ENCODE measurements at places on chromosomes 7 and 10.

DNA sequence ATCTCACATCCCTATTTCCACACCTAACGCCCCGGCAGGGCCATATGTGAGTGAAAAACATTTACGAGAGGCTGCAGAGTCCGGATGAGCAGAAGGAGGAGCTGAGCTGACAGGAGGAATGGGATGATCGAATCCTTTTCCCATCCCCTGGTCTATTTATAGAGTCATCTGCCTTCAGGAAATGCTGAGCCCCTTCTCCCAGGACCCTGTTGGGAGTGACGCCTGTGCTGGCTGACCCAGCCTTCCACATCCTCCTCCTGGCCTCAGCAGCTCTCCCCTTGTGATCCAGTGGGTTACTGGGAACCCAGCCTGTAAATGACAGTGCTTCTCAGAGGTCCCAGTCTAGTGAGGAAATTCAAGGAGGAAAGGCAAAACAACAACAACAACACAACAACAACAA, 16.6 kb downstream of the DENND2A start:
- DNase-seq = no peak

GRCh38 chr7:104927055-104927454, 87.0 kb upstream of the KMT2E start:
- DNase-seq = no peak

DNA sequence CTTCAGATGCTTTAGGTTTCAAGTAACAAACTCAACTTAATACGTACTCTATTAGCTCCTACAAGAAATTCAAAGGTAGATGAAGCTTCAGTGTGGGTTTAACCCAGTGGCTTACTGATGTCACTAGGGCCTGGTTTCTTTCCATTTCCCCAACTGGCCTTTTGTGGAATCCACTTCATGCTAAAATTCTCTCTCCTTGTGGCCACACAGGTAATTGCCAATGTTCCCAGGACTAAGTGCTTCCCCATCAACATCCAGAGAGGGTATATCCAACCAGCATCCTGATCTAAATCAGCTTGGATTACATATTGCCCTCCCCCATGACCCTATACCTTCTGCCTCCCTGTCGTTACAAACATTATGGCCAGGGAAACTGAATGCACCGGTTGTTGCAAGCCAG, 10.7 kb downstream of the FBXL13 start:
- DNase-seq = no peak

GRCh38 chr10:75592791-75593643, 161.6 kb downstream of the LRMDA start:
- DNase-seq = no peak

- DNase-seq = no peak
Observed at GRCh38 chr10:7085913-7086589, 324.8 kb downstream of the SFMBT2 start.

DNA sequence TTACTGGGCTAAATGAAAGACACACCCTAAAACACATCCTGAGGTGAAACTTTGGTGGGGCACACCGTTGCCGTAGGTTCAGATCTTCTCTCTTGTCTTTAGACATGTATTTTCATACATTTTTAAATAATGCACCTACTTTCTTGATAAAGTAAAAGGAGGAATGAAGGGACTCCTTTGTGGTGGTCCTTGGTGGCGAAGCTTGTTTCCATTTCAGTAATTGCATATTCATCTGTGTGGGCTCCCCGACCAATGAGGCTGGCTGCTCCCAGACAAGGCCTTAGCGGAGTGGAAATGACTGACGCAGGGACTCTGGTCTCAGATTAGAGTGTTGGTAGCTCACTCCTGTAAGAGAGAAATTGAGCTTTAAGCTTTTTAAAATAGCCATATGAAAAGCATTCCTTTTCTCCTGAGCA, 815 bp downstream of the CCSER2 start:
- peak; percentile 78 for DNase-seq

DNA sequence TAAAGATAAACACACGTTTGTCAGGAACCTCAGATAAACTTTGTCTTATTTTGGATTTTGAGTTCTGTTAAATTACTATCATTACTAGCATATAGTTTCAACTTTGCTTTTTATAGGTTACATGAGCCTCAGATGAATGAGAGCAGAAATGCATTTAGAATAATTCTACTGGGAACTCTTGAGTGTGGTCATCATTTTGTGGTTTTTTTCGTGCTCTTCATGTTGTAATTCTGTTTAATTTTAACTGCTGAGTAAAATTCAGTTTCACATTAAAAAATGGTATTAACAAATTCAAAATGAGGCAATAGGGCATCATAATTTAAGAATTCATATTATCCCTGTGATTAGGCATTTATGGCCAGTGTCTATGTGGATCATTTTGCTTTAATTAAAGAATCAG, 72.9 kb downstream of the GNAI1 start:
- DNase-seq = no peak

- DNase-seq = peak; percentile 37
Observed at GRCh38 chr7:2572101-2572842, 13.5 kb downstream of the IQCE start.

DNA sequence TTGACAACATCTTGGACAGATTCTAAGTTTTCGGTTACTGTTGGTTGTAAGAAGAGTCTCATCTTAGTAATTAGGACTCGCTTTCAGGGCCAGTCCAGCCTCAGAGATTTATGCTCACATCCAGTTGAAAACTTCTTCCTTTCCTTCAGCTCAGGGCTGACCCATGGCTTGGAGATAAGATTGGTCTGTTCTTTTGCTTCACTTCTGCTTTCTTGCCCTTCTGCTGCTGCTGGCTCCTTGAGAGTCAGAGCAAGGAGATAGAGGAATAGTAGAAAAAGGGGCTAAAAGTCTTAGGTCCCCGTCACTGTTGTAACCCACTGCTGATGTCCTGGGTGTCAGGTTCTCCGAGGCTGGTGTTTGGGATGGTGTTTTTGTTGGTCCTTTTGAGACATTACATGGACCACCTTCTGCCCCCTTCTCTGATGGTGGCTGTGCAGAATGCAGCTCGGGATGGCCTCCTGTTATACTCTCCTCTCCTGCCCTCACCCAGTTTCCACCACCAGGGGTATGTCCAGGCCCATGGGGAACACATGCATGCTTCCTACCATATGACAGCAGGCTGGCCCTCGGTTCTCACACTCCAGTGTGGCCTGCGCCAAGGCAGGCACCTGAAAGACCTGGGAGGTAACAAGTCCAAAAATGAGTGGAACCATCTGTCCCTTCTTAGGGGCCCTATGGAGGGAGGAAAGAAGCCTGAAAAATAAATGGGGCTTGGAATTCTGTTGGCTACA, 67.8 kb upstream of the PCBD1 start:
- no peak for DNase-seq

- no peak for DNase-seq
Observed at GRCh38 chr7:132386201-132386681, 190.0 kb downstream of the PLXNA4 start.

GRCh38 chr10:48684463-48684791, 246 bp upstream of the WDFY4 start:
- no peak for DNase-seq

DNA sequence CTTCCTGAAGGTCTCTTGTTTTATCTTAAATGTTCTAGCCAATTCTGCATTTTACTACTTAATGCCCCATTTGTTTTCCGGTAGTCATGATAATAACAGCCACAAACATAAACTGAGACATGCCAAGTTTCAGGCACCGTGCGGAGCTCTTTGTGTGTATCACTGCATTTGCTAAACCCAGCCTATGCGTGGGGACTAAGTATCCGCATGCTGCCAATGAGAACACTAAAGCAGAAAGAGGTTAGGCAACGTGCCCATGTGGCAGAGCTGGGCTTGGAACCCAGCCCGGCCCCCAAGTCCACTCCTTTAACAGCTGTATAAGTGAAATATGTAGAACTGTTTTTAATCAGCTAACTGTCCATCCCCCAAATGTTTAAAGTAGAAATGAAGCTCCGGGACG, 54.1 kb downstream of the SLIT1 start:
- no peak for DNase-seq

DNA sequence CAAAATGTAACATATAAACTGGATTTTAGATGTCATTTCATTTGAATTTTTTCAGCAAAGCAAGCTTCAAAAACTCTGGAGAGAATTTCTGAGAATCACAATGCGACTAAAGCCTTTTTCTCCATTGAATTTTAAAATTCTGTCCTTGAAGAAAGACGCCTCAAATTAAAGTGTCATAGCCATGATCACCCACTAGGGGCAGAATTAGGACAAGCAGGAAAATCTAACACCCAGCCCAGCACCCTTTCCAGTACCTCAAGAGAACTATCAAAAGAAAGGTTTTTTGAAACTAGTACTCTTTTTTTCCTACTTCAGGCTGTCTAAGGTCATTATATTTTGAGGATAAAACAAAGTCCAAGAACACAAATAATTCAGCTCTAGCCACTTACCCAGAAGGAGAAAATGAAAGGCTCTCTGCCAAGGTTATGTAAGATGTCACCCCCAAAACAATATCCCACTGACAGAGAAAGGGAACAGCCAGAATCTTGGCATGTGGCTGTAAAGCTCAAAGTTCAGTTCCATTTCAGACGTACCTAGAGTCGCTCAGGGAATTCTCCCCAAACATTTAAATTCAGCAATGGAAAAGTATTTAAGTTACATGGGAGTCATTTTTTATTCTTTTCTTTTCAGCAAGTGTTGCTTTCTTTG, 299.4 kb downstream of the SNX13 start:
- DNase-seq = peak; percentile 35

DNA sequence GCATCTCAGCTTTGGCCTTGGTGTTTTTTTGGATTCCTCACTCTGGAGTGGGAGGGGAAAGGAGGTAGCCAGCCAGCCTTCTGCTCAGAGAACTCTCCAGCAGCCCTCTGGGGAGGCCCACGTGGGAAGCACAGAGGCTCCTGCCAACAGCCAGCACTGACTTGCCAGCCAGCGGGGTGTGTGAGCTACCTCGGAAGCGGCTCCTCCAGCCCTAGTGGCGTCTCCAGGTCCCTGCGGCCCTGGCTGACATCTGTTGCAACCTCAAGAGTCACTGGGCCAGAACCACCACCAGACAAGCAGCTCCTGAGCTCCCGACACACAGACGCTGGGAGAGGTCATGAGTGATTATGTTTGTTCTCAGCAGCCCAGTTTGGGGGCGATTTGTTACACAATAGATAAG, 180.2 kb upstream of the FZD8 start:
- DNase-seq = no peak

- no peak for DNase-seq
Observed at GRCh38 chr10:102621443-102622325, 22.6 kb upstream of the TRIM8 start.

DNA sequence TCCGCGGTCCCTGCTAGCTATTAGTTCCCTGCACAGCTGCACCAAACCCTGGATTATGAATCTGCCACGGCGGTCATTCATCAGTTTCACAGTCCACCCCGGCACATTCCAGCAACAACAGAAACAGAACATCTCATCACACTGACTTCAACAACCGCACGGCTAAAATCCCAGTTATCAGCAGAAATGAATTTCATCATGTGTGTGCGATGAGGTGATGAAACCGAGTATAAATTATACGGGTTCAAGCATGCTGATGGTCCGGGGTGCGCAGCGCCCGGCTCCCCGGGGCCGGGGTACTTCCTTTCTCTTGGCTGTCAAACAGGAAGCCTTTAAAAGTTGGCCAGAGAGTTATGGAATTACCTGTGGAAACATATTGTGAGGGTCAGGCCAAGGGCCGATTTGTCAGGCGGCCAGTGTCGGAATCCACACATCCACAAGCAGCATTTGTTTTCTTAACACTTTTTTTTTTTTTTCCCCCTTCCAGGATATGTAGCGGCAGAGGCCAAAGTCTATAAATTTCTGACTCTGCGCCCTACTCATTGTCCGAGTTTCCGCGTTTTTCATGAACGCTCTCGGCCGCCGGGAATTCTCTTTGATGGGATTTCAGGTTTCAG, 420.9 kb upstream of the MGMT start:
- DNase-seq = no peak

All from stimulated activated CD8-positive, alpha-beta memory T cell treated with anti-CD3 and anti-CD28 coated beads, Interleukin-4, amount 100 ng/mL, for 48 hours (primary cell).